ENCODE measurements at places on chromosomes 7 and 10.

GRCh38 chr7:40230101-40230500, 95.3 kb downstream of the SUGCT start:
- DNase-seq: no peak

DNA sequence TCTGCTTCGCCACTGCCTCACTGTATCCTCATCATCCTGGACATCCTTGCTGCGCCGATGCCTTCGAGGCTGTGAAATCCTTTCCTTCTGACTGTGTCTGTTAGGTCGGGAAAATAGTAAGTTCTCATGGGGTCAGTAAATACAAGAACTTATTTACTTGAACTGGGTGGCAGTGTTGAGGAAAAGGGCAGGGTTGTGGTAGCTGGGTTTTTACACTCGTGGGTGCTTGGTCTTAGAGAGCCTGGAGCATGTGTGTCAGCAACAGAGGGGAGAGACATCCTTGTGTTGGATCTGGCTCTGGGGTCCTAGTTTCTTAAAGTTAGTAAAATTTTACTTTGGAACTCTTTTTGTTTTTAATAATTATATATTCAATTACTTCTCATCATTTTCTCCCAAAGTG, 112.9 kb upstream of the GATA3 start:
- no peak for DNase-seq

DNA sequence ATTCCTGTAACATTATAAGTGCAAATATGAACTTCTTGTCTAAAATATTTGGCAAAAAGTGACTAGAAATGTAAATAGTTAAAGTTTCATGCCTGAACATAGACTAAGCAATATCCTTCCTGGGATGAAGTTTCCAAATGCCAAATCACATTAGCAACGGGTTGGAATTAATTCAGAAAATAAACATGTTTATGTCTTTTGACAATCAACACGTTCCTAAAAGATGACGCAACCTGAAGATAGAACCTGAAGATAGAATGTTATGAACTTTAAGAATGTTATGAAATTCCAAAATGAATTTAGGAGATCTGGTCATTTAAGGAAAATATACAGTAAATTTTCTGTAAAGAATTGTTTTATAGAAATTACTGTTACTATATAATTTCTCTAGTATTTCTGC, 9.2 kb downstream of the LAMB4 start:
- no peak for DNase-seq

GRCh38 chr7:115230882-115231571, 309.1 kb downstream of the MDFIC start:
- DNase-seq: peak; percentile 77

DNA sequence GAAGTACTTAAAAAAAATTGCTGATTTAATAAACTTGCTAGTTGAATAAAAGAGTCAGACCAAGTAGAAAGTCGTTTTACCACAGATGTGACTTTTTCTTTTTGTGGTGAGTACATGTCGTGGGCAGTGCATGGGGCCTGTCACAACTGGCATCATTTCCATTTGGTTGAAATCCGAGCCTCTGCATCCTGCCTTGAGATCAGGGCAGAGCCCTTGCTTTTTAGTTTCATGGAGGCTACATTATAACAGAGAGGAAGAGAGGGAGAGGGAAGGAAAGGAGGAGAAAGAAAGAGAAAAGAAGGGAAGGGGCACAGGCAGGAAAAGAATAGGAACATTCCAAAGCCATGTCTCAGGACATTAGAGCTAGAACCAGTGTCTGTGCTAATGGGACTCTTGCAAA, 20.4 kb upstream of the INSYN2A start:
- no peak for DNase-seq

DNA sequence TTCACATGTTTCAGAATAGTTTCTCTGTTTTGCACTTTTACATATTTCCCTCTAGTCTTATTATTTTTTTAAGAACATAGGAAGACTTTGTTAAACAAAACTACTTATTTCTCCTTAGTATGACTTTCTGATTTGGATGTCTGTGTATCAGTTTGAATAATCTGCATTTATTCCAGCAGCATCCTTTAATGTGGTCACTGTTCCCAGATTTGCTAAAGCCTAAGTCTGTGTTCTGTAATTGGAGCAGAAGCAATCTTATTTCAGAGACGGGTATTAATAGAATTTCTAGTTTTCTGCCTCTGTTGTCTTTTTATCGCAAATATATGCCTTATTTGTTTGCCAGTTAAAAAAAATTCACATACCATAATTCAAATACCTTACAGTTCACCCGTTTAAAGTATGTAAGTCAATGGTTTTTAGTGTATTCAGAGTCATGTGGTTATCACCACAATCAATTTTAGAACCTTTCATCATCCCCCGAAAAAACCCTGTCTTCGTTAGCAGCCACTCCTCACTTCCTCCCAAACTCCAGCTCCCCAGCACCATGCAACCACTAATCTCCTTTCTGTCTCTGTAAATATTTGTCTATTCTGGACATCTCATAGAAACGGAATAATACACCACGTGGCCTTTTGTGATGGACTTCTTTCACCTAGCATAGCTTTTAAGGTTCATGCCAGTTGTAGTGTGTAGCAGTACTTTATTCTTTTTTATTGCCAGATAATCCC, 58.7 kb downstream of the INPP5F start:
- no peak for DNase-seq

DNA sequence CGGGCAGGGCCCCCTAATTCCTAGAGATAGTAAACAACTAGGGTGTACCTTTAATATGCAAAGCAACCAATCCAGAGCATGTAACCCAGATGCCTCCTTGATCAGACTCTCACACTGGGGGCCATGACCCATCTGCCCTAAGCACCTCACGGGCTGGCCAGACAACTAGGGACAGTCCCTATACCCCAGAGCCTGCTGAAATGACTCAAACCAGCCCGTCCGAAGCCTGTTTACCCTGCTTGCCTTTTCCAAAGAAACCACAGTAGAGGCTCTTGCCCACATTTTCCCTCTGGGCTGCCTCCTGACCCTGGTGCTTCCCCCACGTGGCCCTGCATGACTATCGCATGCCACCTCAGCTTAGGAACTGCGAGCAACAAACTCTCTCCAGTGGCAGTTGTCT, 46.2 kb downstream of the RGS10 start:
- DNase-seq: no peak

DNA sequence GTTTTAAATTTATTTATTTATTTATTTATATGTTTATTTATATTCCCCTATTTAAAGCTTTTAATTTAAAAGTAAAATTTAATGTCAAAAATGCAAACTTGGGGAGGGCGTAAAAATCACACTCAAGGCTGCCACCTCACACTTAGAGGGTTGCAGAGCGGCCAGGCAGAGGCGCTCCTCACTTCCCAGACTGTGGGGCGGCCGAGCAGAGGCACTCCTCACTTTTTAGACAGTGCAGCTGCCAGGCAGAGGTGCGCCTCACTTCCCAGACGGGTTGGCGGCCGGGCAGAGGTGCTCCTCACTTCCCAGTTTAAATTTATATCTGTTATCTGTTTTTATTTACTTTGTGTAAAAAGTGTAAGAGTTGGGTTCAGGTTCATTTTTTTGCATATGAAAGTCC, 10.0 kb upstream of the ZNF425 start:
- DNase-seq: no peak

DNA sequence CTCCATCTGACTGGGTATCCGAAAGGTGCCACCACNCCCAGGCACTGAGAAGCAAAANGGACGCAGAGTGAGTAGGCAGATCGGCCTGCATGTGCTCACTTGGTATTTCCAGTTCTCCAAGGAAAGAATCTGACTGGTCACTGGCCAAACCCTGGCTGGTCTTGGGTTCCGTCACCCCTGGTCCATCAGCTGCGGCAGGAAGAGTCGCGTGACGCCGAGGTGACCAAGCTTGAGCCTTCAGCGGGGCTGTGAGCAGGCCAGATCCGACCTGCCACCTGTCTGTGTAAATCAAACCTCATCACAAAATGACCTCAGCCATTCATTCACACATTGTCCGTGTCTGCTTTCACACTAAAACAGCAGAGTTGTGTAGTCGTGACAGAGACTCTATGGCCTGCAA, 28.8 kb upstream of the CHST15 start:
- no peak for DNase-seq

- no peak for DNase-seq
Observed at GRCh38 chr7:106357675-106358074, 72.9 kb upstream of the NAMPT start.

GRCh38 chr10:88346144-88346977, 236.8 kb downstream of the RNLS start:
- no peak for DNase-seq

GRCh38 chr7:123154231-123154860, 45.4 kb downstream of the SLC13A1 start:
- peak; percentile 43 for DNase-seq

- no peak for DNase-seq
Observed at GRCh38 chr7:45985902-45986301, 64.8 kb upstream of the IGFBP3 start.

GRCh38 chr7:22653951-22654350, 73.0 kb upstream of the IL6 start:
- DNase-seq: no peak

DNA sequence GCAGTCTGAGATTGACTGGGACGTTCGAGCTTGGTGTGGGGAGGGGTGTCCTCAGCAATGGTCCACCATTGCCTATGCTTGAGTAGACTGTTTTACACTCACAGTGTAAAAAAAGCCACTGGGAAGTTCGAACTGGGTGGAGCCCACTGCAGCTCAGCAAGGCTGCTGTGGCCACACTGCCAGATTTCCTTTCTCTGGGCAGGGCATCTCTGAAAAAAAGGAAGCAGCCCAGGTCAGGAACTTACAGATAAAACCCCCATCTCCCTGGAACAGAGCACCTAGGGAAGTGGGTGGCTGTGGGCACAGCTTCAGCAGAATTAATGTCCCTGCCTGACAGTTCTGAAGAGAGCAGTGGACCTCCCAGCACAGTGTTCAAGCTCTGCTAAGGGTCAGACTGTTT, 80.3 kb downstream of the BICC1 start:
- DNase-seq: no peak

GRCh38 chr7:148718431-148718830, 19.7 kb downstream of the CUL1 start:
- DNase-seq: no peak

GRCh38 chr7:47382200-47382599, 199.7 kb downstream of the TNS3 start:
- no peak for DNase-seq

DNA sequence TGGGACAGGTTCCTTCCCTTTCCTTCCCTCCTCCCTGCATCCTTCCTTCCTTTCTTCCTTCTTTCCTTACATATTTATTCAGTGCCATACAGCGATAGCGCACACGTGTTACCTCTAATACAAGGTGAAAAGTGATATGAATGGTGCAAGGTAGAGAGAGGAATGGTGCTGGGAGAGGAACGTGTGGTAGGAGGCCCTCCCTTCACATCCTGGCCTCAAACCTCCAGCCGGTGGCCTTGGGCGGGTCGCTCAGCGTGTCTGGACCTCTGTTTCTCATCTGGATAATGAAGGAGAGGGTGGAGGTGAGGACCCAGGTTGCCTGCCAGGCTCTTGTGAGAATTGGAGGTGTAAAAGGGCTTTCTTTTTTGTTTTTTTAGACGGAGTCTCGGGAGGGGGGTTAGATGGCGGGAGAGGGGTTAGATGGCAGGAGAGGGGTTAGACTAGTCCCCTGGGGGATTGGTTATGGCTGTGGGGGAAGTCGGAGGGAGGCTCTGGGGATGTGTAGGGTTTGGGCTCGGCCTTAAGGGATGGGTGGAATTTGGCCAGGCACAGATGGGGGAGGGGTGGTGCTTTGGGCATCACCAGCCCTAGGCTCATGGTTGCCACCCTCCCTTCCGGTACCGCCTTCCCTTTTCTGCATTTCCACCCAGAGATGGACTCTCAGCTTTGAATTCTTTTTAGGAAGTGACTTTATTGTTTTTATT, 14.9 kb downstream of the CHST3 start:
- DNase-seq: no peak

GRCh38 chr7:46568420-46569132, 647.5 kb upstream of the IGFBP3 start:
- DNase-seq: no peak

Measured in epithelial cell of prostate (primary cell).